ENCODE measurements at places on chromosomes 12 and 14.
A peak's percentile ranks its signal among the peaks of the same experiment; 100 is the strongest.

DNA sequence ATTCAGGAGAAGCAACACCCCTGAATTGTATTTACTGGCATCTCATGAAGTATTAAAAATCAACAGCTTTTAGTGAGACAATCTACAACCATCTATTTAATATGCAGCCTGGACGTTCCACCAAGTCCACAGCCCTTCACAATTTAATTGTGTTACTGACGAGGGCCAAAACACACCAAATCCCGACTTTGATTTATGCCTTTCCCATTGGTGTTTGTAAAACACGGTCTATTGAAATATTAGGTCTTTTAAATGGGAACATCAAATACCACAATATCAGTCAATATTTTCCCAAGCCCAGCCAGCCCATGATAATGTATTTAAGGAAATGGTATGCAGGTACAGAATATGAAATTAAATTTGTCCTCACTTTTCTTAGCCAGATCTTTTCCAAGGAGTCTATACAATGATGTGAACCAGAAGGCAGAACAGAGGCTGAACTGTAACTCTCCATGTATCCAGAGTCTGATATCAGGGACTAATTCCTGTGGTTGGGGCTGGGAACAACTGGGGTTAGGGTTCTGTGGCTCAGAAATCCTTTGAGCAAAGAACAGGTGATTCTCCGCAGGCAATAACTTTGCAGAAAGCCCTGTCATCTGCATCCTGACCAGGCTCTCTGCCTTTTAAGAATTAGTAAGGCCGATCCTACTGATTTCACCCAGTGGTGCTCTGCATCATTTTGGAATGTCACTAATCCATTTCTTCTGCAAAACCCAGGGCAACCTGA, 179.3 kb upstream of the GZMB start:
- DNase-seq = no peak

DNA sequence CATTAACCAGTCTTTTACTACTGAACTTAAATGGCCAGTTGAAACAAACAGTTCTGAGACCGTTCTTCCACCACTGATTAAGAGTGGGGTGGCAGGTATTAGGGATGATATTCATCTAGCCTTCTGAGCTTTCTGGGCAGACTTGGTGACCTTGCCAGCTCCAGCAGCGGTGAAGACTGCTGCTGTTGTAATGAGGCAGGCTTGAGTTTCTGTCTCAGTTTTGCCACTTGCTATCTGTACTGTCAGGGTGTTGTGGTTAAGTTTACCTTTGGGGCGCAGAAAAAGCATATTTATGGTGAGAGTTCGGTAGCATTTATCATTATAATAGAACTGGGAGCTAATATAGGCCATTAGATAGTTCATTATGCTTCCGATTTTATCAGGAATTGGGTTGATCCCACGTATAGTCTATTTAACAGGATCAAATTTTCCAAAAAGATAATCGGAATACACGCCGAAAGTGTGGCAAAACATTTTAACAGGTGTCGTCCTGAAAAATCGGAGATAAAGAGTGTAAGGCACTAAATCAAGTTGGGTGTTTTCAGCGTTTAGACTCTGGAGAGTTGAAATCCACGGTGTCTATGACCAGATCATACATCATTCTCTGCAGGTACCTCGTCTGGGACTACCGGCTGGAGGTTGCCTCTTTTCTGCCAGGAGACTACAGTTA, 688 bp upstream of the NECAP1 start:
- no peak for DNase-seq

GRCh38 chr14:54754623-54755386, 147.8 kb downstream of the GCH1 start:
- DNase-seq = no peak

- DNase-seq = no peak
Measured at GRCh38 chr12:44551631-44552030, 324.5 kb downstream of the NELL2 start.

DNA sequence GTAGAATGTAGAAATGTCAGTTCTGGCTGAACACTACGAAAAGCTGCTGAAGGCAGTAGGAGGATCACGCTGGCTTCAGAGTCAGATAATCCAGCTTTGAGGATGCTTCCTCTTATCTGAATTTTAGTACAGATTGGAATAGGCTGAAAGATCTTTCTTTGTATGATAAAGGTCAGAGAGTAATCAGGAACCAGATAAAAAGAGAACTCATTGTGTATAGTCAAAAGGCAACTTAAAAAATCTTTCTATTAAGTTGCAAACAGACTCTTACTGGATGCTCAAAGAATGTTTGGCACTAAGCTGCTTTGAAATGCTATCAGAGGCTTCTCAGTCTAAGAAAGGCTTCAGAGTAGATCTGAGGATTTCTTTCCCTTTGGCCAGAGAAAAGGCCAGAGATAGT, 21.8 kb upstream of the TRHDE start:
- no peak for DNase-seq

DNA sequence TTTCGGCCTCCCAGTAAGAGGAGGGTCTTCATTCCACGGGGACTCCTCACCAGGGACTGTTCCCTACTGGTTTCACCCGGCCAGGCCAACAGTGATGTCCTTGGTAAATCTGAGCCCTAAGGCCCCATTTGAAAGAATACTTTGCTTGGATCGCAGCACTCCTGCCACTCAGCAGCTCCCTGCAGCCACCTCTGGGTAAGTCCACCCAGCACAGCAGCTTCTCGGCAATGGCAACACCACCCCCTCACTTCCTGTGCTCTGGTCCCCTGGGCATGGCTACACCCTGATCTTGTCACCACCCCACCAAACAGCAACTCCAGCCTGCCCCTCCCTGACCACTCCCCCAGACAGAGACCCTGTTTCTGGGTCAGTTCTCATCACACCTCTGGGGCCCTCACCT, 100.3 kb downstream of the SETD3 start:
- DNase-seq = no peak

GRCh38 chr14:52661314-52661713, 34.0 kb downstream of the ERO1A start:
- no peak for DNase-seq

GRCh38 chr14:51277753-51278415, 37.8 kb downstream of the TMX1 start:
- DNase-seq = no peak

GRCh38 chr12:7180685-7181084, 8.8 kb upstream of the PEX5 start:
- no peak for DNase-seq

- DNase-seq = no peak
Measured at GRCh38 chr12:25755136-25755970, 202.3 kb upstream of the LMNTD1 start.

DNA sequence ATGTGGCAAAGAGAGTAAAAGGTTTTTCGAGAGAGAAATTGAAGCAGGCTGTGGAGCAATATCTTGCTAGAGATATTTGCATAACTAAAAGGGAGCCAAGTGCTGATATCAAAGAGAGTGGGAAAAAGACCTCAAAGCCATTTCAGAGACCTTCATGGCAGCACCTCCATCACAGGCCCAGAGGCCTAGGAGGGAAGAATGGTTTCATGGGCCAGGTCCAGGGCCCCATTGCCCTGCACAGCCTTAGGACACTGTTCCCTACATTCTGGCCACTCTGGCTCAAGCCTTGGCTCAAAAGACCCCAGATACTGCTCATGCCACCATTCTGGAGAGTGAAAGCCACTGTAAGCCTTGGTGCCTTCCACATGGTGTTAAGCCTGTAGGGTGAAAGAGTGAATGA, 50.0 kb upstream of the LYZ start:
- no peak for DNase-seq

DNA sequence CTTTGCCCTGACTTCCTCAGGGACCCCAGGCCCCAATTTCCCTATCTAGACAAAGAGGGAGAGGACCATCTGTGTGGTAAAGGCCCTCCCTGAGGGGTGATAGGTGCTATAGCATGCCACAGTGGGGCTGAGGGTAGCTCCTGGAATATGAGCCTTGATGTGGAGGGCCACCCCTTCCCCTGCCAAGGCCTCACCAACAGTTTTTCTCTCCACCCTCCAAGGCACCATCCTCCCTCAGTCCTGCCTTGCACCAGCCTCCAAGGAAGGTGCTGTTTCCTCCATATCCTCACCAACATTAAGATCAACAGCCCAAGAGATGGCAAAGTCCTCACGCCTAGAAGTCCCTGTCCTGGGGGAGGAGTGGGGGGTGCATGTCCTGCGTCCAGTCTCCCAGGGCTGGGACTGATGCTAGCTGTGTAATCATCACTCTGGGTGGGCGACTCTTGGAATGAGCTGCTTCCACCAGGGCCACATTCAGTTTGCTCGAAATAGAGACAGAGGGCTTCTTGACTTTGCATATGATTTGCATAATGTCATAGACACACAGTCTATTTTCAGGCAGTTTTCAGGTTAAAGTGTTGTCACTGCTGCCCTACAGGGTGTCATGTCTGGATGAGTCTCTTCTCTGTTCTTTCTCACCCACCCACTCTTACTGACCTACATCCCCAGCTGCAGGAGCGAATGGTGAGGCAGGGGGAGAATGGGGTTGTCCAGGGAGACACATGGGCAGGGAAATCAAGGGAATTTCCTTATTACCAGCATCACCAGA, 17.4 kb downstream of the ACVRL1 start:
- DNase-seq = no peak

DNA sequence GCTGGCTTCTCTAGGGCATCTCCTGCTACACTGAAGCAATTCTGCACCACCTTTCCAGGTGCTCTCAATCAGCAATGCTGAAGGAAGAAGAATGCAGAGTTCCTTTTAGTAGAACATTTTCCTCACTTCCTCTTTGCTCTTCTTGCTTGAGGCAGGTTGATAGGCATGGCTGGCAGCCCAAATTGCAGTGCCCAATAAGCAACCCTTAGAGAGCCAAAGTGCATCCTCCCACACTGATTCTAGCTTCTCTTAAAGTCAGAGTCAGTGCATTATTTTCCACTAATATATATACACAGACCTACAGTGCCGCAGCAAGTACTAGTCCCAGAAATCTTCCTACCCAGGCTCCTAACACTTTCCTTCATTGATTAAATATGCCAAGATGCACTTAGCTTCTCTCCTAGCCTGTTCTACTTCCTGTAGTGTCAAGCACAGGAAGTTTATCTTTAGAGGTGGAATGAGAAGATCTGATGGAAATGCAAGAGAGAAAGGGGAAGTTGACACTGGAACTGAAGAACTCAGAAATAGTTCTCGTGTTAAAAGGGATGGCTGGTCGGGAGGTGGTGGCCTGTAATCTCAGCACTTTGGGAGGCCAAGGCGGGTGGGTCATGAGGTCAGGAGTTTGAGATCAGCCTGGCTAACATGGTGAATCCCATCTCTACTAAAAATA, 132.7 kb downstream of the SSPN start:
- no peak for DNase-seq

DNA sequence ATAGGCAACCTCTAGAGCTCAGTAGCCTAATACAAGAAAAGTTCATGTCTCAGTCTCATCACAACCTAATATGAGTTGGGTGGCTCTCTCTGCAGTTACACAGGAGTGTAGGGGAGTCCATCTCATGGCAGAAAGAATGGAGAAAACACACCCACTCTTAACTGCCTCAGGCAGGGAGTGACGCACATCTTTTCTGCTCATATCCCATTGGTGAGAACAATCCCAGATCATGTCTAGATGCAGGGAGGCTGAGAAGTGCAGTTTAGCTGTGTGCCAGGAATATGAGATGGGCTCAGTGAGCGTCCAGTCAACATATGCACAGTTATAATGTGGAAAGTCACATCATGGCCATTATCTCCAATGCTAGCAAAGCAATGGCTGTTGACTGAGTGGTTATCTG, 59.3 kb upstream of the KCNA5 start:
- no peak for DNase-seq

- peak; percentile 49 for DNase-seq
Measured at GRCh38 chr12:53217051-53217930, 10.2 kb upstream of the ITGB7 start.

DNA sequence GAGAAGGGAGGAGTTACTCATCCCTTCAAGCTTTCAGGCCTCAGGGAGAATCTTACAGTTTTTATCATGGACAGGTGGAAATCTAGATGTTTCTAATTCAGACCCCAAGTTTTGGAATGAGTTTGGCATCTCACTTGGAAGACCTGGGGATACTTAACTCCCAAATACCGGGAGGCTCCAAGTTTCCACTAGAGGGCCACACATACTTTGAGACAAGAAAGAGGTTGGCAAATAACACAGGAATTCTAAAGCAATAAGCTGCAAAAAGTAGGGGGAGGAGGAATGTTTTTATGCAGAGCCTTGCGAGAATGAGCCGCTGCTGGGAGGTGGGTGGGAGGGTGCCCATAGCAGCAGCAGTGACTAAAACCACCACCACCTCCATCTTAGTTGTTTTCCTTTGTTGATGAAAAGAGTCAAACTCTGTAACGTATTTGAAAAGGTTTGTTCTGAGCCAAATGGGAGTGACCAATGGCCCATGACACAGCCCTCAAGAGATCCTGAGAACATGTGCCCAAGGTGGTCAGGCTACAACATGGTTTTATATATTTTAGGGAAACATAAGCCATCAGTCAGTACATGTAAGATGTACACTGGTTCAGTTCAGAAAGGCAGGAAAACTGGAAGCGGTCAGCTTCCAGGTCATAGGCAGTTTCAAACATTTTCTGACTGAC, 34.2 kb upstream of the RNASE1 start:
- DNase-seq = no peak

GRCh38 chr14:99602054-99602787, 1.8 kb downstream of the CCDC85C start:
- DNase-seq = no peak

DNA sequence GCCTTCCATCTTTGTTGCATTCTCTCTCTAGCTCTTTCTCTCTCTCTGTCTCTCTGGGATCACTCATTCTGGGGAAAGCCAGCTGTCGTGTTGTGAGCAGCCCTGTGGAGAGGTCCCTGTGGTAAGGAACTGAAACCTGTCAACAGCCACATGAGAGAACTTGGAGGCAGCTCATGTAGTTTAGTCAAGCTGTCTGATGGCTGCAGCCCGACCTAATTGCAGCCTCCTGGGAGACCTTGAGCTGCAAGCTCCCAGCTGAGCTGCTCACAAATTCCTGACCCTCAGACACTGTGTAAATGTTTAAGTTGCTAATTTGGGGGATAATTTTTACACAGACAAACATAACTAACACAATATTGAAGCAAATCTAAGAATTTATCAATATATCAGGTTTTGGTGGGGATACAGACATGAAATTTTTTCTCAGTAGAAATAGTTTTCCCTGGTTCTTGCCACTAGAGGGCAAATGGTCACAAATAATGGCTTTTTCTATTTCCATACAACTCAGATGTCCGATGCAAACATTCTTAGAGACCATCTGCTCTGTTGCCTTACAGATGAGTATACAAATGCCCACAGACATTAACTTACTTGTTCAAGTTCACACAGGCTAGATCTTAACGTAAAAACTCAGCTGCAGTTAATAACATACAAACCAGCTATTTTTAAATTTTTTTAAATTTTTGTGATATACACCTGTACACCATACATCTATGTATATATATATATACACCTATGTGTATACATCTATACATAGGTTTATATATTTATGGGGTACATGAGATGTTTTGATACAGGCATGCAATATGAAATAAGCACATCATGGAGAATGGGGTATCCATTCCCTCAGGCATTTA, 15.5 kb upstream of the KRR1 start:
- DNase-seq = no peak

GRCh38 chr12:123733229-123733628, 21.1 kb downstream of the ATP6V0A2 start:
- DNase-seq = no peak

- DNase-seq = no peak
Measured at GRCh38 chr12:38969706-38970105, 64.3 kb upstream of the CPNE8 start.

All from stimulated activated CD8-positive, alpha-beta memory T cell treated with anti-CD3 and anti-CD28 coated beads, Interleukin-4, amount 100 ng/mL, for 24 hours (primary cell).